ENCODE measurements at places on chromosomes 7 and 10.

DNA sequence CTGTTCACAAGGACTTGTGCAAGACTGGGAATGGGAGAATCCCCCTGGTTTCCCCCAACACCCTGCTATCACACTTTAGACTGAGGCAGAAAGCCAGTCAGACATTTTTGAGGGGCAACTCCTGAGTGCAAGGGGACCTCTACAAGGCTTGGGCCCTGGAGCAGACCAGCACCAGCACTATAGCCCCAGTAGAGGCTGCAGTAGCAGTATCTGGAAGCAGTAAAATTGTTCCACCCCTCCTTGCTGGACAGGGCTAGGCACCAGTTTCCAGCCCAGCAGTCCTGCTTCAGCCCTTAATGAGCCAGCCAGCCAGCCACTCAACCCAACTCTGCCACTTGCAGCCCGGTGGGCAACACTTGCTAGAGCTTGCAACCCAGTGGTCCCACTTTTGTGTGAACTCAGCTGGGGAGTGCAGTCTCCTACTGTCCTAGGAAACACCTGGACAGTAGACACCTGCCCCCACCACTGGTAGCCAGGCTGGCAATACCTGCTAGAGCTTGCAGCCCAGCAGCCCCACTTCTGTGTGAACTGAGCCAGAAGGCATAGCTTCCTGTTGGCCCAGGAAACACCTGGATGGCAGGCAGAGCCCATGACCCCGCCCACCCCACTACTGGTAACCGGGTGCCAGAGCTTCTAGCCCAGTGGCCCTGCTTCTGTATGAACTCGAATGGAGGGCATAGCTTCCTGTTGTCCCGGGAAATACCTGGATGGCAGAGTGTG lies 65.0 kb downstream of the FBXL13 start:
- DNase-seq = no peak

DNA sequence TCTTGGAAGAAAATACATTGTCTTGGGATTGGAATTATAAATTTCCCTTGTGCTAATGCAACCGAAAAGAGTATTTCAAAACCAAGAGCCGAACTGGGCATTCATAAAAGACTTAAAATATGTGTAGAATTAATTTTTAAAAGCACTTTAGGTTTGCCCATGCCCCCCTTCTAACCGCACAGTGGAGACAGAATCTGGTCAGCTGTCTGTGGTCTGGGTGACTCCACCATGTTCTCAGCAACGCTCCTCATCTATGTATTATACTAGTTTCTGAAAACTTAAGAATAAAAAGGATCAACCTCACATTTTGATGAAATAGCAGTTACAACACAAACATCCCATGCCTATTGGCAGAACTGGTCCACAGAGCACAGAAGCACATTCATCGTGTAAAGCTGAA lies 192.6 kb upstream of the C7orf33 start:
- DNase-seq = no peak

DNA sequence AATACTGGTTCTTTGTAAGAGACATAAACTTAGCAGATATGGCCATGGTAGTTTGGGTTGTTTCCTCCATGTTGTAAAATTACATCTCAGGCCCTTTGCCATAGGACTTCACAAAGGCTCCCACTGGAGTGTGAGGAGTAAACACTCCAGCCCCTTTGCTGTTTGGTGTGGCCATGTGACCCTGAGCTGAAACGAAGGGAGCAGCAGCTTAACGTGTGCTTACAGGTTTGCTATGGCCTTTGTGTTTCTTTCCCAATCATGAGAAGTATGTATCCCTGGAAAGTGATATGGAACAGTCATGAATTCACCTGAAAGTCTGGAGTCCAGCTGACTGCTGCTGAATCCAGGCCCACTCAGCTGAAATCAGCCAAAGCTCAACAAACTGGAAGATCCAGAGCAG lies 23.8 kb upstream of the SFTPA1 start:
- DNase-seq = no peak

DNA sequence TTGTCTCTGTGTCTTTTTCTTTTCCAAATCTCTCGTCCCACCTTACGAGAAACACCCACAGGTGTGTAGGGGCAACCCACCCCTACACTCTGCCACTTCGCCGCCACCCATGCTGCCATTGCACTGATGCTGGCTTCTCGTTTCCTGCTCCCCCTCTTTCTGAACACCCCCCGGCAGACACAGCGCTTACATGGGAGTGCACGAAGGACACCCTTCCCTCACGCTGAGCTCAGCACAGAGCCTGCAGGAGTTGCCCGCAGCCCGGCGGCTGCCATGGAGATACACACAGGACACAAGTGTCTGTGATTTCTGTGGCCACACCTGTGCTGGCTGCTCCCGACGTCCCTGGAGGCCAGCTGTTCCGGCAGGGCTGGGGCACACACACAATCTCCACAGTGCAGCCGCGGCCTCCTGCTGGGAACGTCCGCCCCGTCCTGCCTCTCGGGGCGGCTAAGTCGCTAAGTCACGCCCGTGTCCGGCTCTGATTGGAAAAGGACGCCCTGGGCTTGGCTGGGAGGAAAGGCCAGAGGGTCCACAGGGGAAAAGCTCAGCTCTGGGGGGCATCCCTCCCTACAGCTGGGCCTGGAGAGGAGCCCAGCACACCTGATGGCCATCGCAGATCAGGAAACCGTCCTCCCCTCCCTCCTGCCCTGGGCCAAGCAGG lies 349.8 kb downstream of the PTPRN2 start:
- DNase-seq = no peak

- no peak for DNase-seq
These were observed 27.0 kb upstream of the HIBADH start for GRCh38 chr7:27689591-27690164.
